ENCODE measurements at places on chromosomes 6 and 20. TPM values are rescaled to one million over a fixed set of nuclear protein-coding genes. Genes with fewer than 3 reads are reported as not detected.

The FILIP1 gene
- total RNA-seq, result 0.06 TPM

The NKX2-2 gene
- not detected for total RNA-seq

The GPLD1 gene
- total RNA-seq, result 0.19 TPM

The MEI4 gene
- total RNA-seq, result not detected

The SLC22A23 gene
- 4.8 TPM for total RNA-seq

The TAB2 gene
- total RNA-seq, result 129 TPM

The PNPLA1 gene
- 0.24 TPM for total RNA-seq

The SOBP gene
- total RNA-seq, result 0.44 TPM

The DZANK1 gene
- total RNA-seq, result 2.0 TPM

The SLC17A9 gene
- 22.6 TPM for total RNA-seq

The ZNF165 gene
- 4.9 TPM for total RNA-seq

The HLA-DOA gene
- 16.2 TPM for total RNA-seq

The B3GALT4 gene
- total RNA-seq, result 8.8 TPM

The FOXC1 gene
- not detected for total RNA-seq

The TRAPPC3L gene
- not detected for total RNA-seq

The PTK6 gene
- 0.14 TPM for total RNA-seq

The NT5E gene
- total RNA-seq, result 13.0 TPM

The THBS2 gene
- total RNA-seq, result not detected

The TP53INP2 gene
- total RNA-seq, result 101 TPM

The BPIFB4 gene
- total RNA-seq, result not detected

The MYMX gene
- not detected for total RNA-seq

The TMC2 gene
- not detected for total RNA-seq

The SYCP2 gene
- total RNA-seq, result 2.4 TPM

The MCHR2 gene
- total RNA-seq, result not detected
